ENCODE measurements at places on chromosomes 12 and 14.

GRCh38 chr12:112270673-112271072 is 111.6 kb downstream of the HECTD4 start:
- DNase-seq, result no peak

- DNase-seq, result no peak
These were observed 89.3 kb downstream of the EPS8 start for GRCh38 chr12:15699886-15700285.

DNA sequence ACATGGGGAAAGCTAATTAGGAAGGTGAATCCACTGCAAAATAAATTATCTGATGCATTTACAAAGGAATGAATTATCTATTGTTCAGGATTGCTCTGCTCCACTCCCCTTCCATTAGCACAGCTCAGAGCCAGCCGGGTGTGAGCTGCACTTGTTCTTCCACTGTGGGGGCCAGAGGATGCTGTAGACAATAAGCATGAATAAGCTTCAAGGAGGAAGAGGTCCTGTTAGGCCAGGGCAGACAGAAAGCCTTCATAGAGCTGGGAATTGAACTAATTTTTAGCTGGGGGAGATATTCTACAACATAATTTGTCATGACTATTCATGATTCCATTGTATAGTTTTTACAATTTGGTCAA is 137.6 kb upstream of the MAX start:
- DNase-seq, result no peak

DNA sequence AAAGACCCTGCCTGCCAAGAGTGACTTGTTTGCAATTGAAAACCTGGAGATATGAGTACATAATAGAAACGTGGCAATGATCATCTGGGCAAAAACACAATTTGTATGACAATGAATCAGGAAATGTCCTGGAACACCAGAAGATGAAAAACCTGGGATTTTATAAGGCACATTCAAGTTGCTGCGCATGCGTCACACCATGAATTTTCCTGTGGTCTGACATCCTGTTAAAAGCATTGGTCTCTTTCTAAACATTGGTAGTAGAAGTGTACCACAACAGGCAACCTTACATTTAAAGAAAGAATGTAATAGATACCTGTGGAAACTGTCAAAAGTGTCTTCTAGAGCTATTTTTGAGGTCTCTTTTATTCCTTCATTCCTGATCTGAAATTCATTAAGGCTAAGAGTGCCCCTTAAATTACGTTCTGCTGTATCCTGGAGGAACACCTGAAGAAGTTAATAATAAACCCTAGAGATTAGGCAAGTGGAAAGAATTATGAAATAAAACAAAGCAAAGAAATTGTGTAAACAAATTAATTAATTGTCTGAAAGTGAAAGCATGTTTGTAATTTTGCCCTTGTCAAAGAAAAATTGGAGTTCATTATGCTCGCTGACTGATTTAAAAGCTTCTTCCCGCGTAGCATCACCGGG is 676.5 kb downstream of the DIO2 start:
- DNase-seq, result no peak

GRCh38 chr12:52946797-52947547 is 1.9 kb upstream of the KRT18 start:
- DNase-seq, result no peak

GRCh38 chr12:76049575-76050251 is 18.1 kb upstream of the PHLDA1 start:
- DNase-seq, result no peak

DNA sequence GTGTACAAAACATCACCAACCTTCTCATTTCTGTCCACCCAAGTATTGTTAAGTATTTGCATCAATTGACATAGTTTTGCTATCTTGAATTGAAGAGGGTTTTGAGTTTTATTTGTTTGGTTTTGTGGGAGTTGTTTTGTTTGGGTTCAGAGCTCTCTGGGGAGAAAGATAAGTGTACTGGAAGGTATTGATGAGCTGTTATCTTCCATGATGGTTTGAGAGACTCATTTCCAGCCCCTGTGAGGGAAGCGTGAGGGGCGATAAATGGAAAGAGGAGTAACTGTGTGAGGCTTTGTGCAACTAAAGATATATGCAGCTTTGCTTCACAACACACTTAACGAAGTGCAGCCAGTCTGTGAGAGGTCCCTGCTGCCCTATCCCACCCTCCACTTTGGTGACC is 15.7 kb upstream of the CIPC start:
- DNase-seq, result no peak

- no peak for DNase-seq
These were observed 106.7 kb downstream of the AEBP2 start for GRCh38 chr12:19546027-19546426.

- DNase-seq, result no peak
These were observed 84.3 kb upstream of the DIO3 start for GRCh38 chr14:101476916-101477553.

DNA sequence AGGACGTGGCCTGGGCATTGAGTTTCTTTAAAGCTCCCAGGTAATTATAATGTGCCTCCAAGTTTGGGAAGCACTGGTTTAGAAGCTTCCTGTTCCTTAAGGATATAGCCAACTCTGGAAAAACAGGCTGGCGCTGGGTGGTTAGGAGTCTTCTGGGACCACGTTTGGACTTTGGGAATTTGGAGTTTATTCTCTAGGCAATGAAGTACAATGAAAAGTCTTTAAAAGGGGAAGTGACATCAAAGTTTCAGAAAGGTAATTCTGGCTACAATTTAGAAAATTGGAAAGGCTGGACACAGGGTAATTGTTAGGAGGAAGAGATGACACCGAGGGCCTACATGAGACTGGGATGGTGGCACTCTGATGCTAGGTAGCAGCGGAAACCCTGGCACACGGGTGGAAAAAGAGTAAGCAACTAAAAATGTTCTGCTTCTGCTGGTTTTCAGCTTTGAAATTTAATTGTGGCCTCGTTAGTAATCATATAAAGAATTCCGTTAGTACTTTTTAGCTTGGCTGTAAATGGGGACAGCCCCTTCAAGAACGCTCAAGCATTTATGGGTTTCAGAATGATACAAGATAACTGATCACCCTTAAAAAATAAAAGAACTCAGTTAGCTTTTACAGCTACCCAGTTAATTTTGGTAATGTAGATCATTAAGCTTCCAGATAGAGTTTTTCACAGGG is 12.7 kb upstream of the DCP1B start:
- DNase-seq, result no peak

DNA sequence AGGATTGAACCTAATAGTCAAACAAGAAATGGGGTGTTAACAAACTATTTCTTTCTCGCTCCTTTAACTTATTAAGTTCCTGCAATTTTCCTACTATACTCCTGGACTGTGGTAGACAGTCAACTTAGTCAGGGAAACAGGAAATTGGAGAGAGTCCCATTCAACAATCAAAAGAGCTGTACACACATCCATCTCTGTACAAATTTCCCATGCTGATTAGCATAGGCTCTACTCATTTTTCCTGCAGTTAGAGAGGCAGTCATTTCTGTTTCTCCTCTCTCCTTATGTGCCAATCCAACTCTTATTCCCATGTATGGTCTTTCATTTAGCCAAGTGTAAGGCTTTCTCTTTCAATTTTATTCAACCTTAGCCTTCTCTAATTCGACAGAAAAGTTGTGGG is 1168.5 kb upstream of the FLRT2 start:
- DNase-seq, result no peak

DNA sequence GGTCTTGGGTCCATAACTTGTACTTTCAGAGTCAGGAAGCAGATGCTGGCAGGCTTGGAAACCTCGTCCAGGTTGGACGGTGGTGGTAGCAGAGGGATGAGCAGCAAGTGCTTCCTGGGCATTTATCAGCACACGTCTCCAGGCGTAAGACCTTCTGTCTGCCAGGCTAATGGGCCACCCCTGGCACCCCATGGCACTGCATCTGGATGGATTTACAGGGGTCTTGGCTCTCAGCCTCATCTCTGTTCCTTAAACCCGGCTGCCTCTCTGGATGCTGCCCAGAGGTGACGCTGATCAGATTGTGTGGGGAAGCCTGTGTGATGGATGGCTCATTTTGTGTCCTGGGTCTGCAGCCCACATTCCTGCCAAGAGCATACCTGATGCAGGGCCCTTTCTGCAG is 145.1 kb downstream of the TSPAN9 start:
- DNase-seq, result no peak

- no peak for DNase-seq
These were observed 23.3 kb downstream of the PPP1R36 start for GRCh38 chr14:64573109-64573508.

GRCh38 chr14:67815573-67816225 is 691 bp downstream of the ZFYVE26 start:
- DNase-seq, result no peak

GRCh38 chr12:69007855-69008351 is 74.9 kb upstream of the CPM start:
- no peak for DNase-seq

DNA sequence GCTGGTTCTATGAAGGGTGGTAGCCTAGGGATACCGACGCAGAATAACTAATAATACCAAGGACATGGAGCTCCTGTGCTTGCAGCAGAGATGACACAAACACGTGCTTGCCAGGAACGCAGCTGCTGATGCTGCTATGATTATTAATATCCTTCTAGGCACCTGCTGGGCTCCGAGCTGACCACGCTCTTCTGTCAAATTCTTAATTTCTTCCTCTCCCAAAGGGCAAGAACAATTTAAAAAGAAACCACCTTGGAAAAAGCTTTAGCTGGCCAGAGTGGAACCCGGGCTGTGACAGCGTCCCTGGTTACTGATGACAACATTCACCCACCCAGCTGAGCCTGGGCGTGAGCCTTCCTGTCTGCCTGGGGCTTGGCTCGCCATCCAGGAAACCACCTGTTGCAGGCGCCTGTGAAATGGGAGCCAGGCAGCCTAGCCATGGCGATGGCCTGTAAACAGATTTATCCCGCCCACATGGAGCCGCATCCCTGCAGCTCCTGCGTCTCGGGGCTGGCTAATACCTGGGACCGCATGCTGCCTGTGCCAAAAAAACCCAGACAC is 28.8 kb downstream of the CLMN start:
- no peak for DNase-seq

DNA sequence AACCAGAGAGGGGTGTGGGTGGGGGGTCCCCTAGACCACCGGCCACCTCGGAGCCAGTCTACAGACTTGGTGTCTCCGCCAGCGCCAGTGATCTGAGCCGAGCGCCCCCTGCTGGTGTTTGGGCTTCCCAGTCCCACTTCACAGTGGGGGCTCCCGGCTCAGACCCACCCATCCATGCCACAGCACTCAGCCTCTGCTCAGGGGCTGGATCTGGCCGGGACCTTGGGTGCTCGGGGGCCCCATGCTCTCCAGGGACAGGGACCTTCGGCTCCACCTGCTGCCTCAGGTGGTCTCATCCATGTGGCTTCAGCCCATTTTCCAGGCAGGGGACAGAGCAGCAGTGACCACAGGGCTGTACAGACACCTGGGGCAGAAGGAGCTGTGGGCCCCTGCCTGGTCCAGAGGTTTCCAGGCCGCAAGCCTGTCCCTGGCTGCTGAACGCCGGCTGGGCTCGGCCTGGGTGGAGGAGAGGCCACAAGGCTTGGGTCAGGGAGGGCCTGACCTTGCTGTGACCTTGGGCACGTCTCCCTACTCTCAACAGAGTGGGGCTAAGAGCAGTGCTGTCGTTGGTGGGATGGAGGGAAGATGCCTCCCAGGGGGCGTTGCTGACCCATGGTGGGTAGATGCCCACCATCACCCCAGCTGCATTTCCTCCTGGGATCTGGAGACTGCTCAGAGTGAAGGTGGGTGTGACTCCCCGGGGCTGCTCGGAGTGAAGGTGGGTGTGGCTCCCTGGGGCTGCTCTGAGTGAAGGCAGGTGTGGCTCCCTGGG is 86.3 kb downstream of the KIF26A start:
- no peak for DNase-seq

DNA sequence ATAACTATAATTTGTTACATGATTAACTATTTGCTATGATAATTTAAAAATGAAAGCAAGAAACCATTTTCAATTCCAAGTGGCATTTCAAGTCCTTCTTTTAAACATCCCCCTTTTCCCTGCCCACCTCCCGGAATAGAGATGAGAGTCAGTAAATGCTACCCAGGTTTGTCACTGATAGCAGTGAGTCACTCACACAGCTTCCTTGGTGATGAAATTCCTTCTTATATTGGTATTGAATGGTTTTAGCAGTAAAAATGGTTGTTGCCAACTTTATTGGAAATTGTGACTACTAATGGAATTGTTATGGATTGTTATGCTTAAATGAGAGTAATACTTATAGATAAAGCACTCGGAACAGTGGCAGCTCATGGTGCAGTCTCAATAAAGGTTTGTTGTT is 90.5 kb downstream of the PPM1A start:
- no peak for DNase-seq

DNA sequence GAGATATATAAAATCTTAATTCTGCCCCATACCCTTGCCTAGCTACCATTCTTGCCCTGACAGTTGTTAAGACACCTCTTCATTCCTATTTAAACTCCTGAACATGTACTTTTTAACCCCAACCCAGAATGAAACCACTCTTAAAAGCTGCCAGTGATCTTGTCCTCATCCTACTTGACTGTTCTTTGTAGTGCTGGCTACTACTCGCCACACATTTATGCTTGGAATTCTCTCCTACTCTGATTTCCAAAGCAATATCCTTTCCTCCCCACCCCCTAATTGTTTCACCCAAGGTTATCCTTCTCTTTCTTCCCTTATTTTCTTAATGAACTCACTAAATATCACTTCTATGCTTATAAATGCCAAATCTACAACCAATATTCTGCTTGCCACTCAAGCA is 4.1 kb downstream of the NFYB start:
- DNase-seq, result no peak

DNA sequence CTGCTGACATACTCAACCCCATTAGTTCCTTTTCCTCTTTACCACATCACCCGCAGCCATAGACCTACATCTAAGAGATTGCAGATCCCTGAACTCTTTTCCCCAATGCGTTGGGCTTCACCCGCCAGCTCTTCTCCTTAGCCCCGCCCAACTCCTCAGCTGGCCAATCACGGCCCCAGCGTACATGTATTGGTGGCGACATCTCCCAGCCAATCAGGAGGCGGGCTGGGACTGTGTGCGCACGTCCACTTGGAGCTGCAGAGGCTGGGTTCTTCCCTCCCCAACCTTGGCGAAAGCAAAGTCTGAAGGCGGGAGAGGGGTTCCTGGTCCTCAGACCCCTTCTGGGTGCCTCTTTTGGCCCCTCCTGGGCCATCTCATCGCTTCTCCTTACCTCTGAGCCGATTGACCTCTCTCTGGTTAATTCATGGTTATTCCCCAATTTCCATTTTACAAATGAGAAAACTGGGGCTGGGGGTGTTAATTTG is 11.0 kb downstream of the PDE1B start:
- DNase-seq, result peak; percentile 66

DNA sequence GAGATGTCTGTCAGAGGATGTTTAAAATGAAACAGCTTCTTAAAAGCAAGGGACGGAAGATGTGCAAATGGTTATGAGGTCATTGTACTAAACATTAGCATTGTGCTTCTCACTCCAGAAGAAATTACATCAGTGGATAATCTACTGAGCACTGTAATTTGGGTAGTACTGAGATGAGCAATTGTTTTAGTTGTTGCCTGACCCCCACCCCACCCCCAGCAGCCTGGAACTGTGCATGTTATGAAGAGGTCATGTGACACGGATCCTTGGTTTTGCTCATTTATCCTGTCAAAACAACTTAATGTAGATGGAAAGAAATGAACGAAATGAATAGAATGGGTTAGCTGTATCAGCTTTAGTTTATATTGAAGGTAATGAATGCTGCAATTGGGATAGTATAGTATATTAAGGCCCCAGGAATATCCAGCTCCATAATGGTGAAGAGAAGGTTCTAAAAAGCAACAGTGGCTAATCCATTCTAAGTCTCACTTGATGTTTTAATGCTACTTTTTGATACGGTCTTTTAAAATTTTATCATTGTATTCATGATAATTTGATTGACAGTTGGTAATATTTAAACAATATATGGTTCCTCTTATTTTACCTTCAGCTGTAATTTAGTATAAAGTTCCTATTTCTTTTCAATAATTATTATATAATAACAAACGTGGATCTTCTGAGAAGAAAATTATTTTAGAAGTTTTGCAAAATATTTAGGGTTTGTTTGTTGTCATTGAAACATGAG is 58.5 kb downstream of the WNK1 start:
- DNase-seq, result no peak

All from stimulated activated CD8-positive, alpha-beta memory T cell treated with anti-CD3 and anti-CD28 coated beads, Interleukin-12 subunit alpha, Interleukin-12 subunit beta, amount 100 ng/mL, for 4 hours (primary cell).